ENCODE measurements at places on chromosomes 7 and 10.

DNA sequence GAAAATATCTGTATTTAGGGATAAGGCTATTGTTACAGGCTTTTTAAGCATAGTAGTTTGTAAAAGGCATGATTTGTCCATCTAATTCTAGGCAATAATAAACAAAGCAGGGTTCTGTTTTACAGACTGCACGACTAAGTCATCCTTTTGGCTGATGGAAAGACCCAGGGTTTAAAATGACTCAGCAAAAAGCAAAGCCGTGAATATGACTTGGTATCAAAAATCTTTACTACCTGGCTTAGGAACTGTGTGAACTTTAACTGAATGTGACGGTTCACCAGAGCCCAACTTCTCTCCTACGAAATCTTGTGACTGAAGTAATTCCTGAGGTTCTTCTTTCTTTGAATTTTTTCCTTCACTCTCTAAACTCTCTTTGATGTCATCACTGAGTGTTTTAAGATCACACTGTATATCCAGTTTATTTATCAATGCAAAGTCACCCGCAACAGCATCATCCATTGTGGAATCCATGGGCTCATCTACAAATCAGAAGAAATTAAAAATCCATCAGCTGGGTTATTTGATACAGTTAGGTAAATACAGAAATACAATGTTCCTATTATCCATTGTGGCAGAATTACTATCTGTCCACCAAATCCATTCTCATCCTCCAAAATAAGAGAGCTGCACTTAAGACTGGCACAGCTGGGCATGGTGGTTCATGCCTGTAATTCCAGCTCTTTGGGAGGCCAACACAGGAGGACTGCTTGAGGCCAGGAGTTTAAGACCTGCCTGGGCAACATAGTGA, 17.0 kb downstream of the ATE1 start:
- DNase-seq, result peak; percentile 31

GRCh38 chr10:7948371-7949000, 106.0 kb upstream of the GATA3 start:
- no peak for DNase-seq

- no peak for DNase-seq
Observed at GRCh38 chr7:128056901-128057300, 25.7 kb upstream of the LRRC4 start.

DNA sequence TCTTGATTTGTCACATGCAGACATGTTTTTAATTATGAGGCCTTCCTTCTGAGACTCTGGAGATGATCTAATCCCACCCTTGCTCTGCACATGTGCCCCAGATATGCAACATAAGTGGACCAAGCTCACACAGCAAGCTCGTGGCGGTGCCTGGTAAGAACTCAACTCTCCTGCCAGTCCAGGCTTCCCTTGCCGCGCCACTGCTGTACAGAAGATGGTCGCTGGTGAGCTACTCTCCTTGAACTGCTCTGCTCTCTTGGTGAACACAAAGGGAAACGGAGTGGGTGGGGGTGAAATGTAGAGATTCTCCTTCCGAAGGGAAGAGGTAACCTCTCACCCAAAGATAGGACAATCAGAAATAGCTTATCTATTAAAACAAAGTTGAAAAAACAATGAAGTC, 25.7 kb downstream of the MYOF start:
- no peak for DNase-seq

DNA sequence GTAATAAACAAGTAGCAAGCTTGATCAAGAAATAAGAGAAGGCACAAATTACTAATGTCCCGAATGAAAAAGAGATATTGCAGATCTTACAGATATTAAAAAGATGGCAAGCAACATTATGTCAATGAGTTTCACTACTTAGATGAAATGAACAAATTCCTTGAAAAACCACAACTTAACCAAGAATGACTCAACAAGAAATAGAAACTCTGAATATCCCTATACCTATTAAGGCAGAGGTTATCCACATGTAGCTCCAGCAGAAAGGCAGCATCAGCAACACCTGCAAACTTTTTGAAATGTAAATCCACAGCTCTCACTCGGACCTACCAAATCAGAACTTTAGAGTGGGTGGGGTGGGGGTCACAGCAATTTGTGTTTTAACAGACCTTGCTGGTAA, 33.6 kb downstream of the PDE1C start:
- DNase-seq, result peak; percentile 37

- no peak for DNase-seq
Observed at GRCh38 chr7:150738591-150739001, 1.4 kb downstream of the GIMAP5 start.

DNA sequence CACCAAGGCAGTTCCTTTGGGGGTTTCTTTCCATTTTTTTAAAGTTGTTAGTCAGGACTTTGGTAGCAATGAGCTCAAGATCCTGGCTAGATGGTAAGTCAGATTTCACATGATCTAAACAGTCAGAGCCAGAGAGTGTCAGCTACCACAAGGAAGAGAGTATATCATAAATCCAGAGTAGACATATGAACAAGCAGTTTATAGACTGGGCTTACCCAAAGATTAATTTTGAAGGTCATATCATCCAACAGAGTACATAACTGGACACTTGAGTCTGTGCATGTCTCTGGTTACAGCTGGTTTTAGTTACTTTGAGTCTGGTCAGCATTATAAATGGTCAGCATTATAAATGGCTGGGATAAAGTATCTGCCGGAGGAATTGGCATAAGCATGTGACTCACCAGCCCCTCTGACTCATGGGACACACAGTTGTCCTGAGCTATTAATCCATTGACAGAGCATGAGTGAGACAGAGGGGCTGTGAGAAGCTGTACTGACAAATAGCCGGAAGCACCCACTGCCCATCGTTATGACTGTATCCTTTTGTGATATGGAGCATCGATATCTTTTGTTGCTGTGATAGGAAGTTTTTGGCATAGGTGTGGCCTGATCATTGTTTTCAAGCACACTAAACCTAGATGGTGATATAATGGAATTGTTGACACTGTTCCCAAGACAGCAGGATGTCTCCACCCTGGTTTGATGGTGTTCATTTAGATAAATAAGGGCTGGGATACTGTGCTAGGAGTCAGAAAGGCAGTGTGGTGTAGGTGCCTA, 19.3 kb downstream of the PPP1R3C start:
- DNase-seq, result no peak

DNA sequence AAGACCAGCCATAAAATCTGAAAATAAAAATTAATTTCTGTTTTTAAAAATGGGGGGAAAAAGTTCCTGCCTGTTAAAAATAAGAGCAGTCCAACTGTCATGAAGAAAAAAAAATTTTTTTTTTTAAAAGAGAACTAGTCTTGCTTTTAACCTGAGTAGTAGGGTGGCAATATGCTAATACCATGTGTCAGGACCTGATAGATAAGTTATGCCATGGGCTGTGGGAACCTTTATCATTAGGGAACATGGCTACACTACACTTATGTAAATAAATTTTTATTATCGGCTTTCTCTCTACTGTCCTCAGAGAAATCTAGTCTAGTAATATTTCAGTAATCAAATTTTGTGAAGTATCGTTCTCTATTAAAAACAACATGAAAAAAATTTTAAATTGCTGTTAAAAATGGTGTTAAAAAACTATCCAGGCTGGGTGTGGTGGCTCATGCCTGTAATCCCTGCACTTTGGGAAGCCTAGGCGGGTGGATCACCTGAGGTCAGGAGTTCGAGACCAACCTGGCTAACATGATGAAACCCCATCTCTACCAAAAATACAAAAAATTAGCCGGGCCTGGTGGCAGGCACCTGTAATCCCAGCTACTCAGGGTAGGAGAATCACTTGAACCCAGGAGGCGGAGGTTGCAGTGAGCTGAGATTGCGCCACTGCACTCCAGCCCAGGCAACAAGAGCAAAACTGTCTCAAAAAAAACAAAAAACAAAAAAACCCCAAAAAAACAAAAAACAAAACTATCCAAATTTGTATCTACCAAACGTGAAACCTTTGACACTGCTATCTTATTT, 20.7 kb downstream of the NT5C3A start:
- no peak for DNase-seq

DNA sequence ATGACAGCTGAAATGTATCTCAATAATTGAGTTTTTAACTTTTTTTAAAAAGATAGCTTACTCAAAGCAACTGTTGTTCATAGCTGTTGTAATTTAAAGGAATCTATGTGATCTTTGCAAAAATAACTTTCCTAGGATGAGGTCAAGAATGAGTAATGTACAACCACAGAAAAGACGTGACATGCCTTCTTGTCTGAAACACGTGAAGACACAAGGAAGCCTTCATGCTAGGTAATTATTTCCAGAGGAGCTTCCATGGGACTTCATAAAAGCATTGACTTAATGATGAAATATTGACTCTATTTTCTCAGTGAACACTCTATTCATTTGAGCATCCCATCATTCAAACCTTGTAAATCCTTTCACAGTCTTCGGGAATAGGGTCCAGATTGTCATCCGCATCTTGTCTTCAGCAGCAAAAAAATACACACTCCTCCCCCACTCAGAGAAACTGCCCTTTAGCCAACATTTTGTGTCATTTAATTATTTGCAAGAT, 528.0 kb downstream of the NRG3 start:
- DNase-seq, result no peak

GRCh38 chr10:117539903-117540639, 2.5 kb upstream of the EMX2 start:
- DNase-seq, result no peak

DNA sequence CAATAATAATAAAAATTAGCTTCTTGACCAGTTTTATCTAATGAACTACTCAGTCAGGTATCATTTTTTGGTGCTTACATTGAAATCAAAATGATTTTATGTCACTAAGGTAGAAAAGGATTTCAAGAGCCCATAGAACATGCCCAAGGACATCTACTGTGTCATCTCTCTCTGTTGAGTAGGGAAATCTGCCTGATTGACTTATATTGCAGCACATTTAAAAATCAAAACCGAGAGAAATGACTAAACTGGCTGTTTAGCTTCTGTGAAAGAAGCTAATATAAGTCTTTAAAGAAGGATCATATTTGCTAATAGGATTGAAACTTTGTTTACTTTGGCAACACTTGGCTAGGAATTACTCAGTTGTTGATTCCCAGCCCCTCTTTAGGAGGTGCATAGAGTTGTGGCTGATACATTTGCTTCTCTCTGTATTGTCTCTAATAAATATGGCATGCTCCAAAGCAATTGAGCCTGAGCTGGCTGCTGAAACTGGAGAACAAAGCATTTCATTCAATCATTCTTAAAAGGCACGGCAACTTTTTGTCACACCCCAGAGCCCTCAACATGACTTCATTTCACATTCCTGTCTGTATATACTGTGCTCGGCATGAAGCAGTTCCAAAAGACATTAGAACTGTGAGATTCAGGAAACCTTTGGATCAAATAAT, 1096.9 kb upstream of the POT1 start:
- no peak for DNase-seq

GRCh38 chr7:157851501-157852067, 514.8 kb downstream of the DNAJB6 start:
- no peak for DNase-seq

- DNase-seq, result no peak
Observed at GRCh38 chr7:139588632-139589031, 65.1 kb downstream of the CLEC2L start.

- DNase-seq, result no peak
Observed at GRCh38 chr10:98296524-98296923, 28.5 kb upstream of the LOXL4 start.

DNA sequence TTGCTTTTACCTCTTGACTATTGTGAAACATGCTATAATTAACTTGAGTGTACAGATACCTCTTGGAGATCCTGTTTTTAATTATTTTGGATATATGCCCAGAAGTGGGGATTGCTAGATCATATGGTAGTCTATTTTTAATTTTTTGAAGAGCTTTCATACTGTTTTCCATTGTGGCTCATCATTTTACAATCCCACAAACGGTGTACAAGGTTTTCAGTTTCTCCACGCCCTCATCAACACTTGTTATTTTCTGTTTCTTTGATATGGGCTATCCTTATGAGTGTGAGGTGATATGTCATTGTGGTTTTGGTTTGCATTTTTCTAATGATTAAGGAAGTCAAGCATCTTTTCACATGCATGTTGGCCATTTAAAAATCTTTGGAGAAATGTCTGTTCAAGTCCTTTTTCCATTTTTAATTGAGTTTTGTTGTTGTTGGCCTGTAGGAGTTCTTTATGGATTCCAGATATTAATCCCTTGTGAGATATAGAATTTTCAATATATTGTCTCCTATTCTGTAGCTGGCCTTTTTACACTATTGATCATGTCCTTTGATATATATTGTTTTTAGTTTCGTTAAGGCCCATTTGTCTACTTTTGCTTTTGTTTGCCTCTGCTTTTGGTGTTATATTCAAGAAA, 7.5 kb downstream of the AGK start:
- peak; percentile 29 for DNase-seq

DNA sequence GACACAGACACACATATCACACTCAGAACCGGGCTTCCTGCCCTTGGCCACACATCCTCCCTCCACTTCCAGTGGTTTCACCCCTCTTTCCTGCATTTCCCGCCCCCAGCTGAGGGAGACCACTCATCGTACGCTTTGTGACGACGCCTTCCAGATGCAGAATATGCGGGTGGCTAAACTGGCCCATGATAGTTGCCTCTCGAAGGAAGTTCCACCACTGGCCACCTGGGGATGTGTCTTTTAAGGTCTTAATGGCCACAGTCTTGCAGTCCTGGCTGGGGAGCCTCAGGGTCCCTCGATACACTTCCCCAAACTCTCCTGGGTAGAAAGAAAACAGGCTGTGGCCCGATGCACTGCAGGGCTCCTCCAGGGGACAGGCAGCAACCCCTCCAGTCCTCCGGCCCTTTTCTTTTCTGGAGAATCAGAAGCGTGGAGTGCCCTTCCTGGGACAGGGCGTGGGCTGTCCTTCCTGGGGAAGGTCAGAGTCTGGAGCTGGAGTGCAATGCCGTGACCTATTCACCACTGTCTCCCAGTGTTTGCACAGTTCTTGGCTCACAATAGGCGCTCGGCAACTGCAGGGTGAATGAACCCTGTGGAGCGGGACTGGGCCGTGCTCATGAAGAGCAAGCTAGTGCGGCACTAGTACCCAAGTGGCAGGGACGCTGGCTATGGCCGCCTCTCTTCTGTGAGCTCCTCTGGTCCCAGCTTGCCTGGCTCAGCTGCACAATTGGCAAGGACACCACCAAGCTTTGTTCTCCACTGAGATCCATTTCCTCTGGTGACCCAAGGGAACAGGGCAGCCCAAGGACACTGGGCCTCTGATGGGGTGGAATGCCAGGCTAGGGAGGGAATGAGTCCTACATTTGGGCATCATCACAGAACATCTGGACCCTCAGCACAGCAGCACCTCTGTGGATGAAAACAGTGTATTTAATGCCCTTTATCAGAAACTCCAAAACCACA, 13.2 kb downstream of the EPHA1 start:
- no peak for DNase-seq

DNA sequence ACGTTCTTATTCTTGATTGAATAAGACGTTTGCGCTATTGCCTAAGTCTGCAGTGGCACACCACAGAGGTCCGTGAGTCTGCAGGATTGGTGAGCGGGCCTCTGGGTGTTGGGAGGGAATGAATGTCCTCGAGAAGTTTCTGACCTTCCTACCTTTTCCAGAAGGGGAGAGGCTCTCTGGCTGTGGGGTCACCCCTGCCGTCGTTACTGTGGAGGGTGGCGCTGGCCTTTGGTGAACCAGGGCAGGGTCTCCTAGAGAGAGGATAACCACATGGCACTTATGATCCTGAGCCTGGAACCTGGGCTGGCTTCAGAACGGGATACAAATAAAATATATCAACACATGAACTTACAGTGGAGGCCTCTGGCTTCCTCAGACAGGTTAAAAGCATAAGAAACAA, 13.8 kb downstream of the IL15RA start:
- no peak for DNase-seq
